Epithelial cell of umbilical artery (primary cell): ENCODE measurements at places on chromosomes 11 and 22. TPM values are rescaled to one million over a fixed set of nuclear protein-coding genes. Genes with fewer than 3 reads are reported as not detected.

The C11orf54 gene
- 17.2 and 27.2 TPM in 2 replicates for total RNA-seq

The TBX1 gene
- total RNA-seq: 1.5 and 4.2 TPM in 2 replicates

The ATL3 gene
- 70.2 and 76.7 TPM in 2 replicates for total RNA-seq

The YPEL1 gene
- total RNA-seq: 2.0 and 3.2 TPM in 2 replicates

The TMEM86A gene
- total RNA-seq: 1.3 and 1.5 TPM in 2 replicates

The COPB1 gene
- 314 and 316 TPM in 2 replicates for total RNA-seq

The OVOL1 gene
- not detected in 2 replicates for total RNA-seq
